ENCODE measurements at places on chromosomes 12 and 14.
A peak's percentile ranks its signal among the peaks of the same experiment; 100 is the strongest.

DNA sequence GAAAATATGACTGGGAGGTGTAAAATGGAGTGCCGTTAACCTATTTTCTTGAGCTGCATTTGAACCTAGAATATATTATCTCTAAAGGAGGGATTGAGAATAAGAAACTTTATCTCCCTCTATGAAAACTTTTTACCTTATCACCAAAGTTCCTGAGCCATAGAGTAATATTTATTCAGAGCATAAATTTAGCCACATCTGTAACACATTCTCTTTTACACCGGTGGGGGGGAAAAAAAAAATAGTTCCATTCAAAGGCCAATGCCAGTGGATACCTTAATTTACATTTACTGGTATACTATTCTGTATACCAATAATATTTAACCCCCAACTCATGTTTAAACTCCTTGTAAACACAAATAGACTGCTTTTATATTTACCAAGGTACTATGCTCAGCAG, 21.7 kb downstream of the CERS5 start:
- DNase-seq: no peak

GRCh38 chr12:23834076-23834475, 115.4 kb downstream of the SOX5 start:
- DNase-seq: no peak

- DNase-seq: no peak
These were observed 130.0 kb downstream of the DPF3 start for GRCh38 chr14:72763892-72764291.

- DNase-seq: no peak
These were observed 181.3 kb upstream of the FKBP4 start for GRCh38 chr12:2613326-2614073.

DNA sequence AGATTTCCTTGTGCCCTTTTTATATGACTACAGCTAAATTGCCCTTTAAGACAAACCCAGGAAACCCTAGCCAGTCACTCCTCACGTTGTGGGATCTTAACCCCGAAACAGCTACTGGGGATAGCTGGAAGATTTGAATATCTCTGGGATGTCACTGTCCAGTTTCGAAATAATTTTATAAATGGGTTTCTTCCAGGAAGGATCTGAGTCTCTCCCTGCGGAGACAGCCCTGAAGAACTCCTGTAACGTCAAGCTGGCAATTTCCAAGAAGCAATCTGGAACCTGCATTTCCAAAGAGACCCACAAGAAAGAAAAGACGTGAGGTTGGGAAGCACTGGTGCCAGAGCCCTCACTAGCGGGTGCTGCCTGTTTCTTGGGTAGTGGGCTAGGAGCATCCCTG, 20.9 kb downstream of the PROX2 start:
- DNase-seq: no peak

GRCh38 chr12:55970775-55971174, 3.1 kb upstream of the RAB5B start:
- DNase-seq: no peak

DNA sequence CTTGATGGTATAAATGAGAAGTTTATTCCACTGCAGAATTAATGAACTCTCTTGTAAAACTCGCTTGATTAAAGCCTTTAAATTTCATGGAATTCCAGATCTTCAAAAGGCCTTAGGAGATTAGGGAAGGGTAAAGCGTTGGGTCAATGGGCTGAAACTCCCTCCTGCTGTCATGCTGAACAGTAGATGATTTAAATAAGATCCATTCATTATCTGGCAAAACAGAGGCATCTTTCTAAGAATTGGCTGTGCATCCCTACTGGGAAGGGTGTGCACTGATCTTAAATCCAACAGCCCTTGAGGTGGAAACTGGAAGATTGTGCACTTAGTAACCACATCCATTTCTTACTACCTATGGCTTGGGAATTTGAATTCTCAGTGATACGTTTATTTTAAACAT, 56.0 kb downstream of the PLCZ1 start:
- DNase-seq: no peak

GRCh38 chr14:20662968-20663732, 21.2 kb upstream of the RNASE4 start:
- DNase-seq: peak; percentile 44

- DNase-seq: no peak
These were observed 1.1 kb downstream of the KMT5A start for GRCh38 chr12:123384994-123385376.

DNA sequence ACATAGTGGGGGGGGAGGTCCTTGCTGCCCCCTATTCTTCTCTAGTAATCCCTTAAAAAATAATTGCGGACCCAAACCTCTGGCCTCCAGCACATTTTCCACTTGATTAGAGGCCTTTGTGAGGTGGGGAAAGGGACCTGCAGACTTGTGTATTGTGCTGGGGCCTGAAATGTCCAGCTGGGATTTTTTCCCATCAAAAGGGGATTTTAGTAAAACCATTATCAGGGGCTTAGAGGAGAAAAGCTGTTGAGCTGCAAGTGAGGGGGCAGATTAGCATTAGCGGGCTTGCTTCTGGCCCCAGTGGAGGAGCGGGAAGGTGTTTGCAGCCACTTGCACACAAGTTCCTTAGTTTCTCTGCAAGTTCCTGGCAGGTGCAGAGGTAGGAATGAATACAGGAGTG, 13.9 kb downstream of the FBXL14 start:
- no peak for DNase-seq

DNA sequence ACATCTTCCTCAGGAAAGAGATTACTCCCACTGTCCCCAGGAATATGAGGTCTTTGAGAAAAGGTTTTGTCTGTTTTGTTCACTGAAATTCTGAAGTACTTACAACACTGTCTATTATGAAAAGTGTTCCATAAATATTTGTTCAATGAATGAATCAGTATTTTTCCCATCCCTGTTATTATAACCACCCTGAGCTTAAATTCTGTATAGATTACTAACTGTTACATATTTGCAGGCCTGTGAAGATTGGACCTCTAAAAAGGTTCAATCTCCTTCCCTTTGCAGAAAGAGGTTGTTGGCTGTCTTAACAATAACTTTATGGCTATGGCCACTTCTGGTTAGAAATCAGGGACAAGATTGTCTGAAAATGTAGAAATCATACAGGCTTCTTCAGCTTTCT, 174.5 kb upstream of the NPAS3 start:
- DNase-seq: no peak

- DNase-seq: no peak
These were observed 40.2 kb downstream of the MYF5 start for GRCh38 chr12:80756875-80757274.

All from activated CD8-positive, alpha-beta memory T cell treated with anti-CD3 and anti-CD28 coated beads for 1 hour (primary cell).